ENCODE measurements at places on chromosomes 7 and 10. TPM values are rescaled to one million over a fixed set of nuclear protein-coding genes. Genes with fewer than 3 reads are reported as not detected.

- no peak for DNase-seq
Observed at GRCh38 chr10:101512738-101513137, 75.3 kb downstream of the POLL start.

DNA sequence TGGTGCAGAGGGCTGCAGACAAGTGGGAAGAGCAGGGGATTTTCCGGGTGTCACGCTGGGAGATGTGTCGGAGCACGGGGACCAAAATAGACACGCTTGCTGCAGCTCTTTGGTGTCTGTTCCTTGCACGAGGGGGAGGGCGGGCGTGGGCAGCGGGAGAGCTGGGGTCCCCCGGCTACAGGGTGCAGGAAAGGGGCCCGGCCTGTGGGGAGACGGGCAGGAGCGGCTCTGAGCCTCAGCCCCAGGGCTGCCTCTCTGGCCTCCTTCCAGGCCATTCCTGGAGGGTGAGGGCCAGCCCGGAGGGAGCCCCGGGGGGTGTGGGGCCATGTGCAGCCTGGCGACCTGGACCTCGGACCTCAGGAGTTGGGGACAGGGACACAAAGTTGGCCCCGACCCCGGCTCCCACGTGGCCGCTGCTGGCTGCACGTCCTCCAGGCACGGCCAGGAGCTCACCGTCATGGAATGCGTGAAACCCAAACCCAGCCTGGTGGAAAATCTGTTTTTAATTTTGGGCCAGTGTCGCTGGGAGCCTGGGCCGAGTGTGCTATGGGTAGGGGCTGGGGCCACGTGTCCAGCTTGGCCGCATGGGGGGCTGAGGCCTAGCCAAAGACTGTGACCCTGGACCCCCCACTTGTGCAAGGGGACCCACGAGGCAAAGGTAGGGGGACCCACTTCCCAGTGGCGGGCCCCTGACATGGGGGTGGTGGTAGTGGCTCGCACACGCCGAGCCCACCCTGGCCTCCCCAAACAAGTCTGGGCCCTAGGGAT lies 6.6 kb downstream of the TTYH3 start:
- DNase-seq: no peak

OPALIN gene
- total RNA-seq: not detected

DNA sequence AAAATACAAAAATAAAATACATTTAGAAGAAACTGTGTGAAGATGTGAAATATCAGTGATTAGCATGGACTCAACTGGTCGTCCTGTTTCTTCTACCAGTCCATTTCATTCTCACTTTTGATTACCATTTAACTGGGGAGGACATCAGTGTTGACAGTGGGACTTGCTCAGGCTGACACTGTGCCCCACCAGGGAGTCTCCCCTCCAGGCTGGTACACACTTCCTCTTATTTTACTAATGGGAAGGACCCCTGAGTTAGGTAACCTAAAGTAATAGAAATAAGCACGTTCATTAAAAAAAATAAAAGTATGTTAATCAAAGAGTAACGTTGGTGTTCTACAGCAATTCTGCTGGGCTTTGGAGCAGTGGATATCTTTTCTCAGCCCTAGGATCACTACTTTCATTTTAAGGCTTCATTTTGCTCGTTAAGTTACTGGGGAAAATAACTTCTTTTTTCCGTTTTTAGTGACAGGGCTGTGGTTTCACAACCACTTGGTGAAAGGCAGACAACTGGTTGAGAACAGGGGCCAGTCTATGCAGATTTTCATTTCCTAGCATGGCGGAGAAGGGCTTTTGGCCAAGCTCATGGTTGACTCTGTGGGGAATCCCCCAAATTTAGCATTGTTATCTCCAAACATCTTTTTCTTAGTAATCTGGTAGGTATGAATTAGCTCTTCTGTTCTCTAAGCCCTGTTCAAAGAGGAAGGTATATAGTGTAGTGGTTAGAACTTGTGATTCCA lies 2.1 kb downstream of the SNX10 start:
- no peak for DNase-seq

- no peak for DNase-seq
Observed at GRCh38 chr10:33336582-33337325, 2.3 kb upstream of the NRP1 start.

CPA2 gene
- total RNA-seq: 65.8 TPM

MAGI2 gene
- 7.1 TPM for total RNA-seq

DNA sequence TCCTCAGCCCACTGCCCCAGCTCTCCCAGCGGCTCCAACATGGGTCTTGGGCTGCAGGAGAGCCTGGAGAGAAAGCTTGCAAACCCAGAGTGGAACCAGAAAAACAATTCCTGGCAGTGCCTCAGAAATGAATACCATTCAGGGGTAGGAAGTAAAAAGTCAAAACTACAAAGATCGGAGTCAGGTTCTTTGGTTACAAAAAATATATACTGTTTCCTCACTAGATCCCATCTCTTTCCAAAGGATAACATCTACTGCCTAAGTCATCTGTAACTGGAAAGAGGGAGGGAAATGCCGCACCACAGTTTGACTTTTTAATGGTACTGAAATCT lies 14.9 kb downstream of the CREB3L2 start:
- no peak for DNase-seq

GRCh38 chr7:148581624-148582023 lies 8.9 kb upstream of the C7orf33 start:
- DNase-seq: no peak

- DNase-seq: no peak
Observed at GRCh38 chr7:2405601-2406345, 2.4 kb downstream of the CHST12 start.

GRCh38 chr10:1754506-1755153 lies 17.3 kb upstream of the ADARB2 start:
- DNase-seq: peak; percentile 61

All from stomach (tissue), 19 donors.